ENCODE measurements at places on chromosomes 3 and 15. TPM values are rescaled to one million over a fixed set of nuclear protein-coding genes. Genes with fewer than 3 reads are reported as not detected.
A peak's percentile ranks its signal among the peaks of the same experiment; 100 is the strongest.

Gene VPS13C
- 67.2 TPM for total RNA-seq

Gene SEMA3B
- 116 TPM for total RNA-seq

- H3K4me3 ChIP-seq, result no peak overlapping the region
- no peaks in the 10 kb centered on the region for H3K36me3 ChIP-seq
- DNase-seq, result no peak
- no peak overlapping the region for H3K27ac ChIP-seq
Observed at GRCh38 chr3:52615166-52615565, 70.5 kb downstream of the PBRM1 start.

Gene MTHFS
- 26.5 TPM for total RNA-seq

DNA sequence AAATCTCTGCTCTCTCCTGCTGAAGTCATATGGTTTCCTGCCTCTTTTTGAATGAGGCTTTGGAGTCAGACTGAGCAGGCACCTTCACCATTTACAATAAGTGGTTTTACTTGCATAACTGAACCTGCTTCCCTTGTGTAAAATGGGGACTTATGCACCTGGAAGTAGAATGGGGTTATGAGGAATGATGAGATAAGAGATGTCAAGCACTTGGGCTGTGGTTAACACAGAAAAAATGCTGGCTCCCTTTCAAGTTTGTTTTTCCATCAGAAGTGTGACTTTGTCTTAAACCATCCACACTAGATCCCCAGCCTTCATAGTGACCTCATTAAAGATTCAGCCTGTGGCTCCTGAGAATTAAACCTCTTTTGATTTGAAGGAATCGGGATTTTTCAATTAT, 5.2 kb downstream of the EXOSC7 start:
- H3K4me3 ChIP-seq, result no peak overlapping the region
- H3K36me3 ChIP-seq, result no peaks in the 10 kb centered on the region
- H3K27me3 ChIP-seq, result no peaks in the 10 kb centered on the region
- no peak overlapping the region for H3K27ac ChIP-seq

GRCh38 chr3:182633186-182633585, 160.1 kb upstream of the ATP11B start:
- no peaks in the 10 kb centered on the region for H3K27me3 ChIP-seq
- no peak overlapping the region for H3K27ac ChIP-seq
- H3K4me3 ChIP-seq, result no peak overlapping the region
- no peaks in the 10 kb centered on the region for H3K36me3 ChIP-seq
- no peaks in the 10 kb centered on the region for H3K4me1 ChIP-seq

DNA sequence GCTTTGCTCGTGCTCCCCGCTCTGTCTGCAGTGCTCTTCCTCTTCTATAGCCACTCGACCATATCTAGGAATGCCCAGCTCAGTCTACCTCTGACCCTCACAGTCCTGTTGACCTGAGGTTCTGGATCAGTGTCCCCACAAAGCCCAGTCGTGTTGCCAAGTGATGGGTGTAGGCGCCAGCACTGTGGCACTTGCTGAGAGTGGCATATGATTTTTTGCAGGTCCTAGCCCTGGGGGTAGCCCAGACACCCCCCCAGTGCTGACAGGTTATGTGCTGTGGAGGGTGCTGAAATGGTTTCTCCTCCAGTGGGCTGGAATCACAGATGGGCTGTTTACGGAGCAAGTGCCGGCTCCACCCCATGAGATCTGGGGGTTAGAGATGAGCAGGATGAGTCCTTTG, 32.5 kb downstream of the ACAD9 start:
- no peaks in the 10 kb centered on the region for H3K27me3 ChIP-seq
- H3K4me3 ChIP-seq, result no peak overlapping the region
- no peak for DNase-seq
- no peak overlapping the region for H3K27ac ChIP-seq
- H3K4me1 ChIP-seq, result no peaks in the 10 kb centered on the region
- no peaks in the 10 kb centered on the region for H3K36me3 ChIP-seq

DNA sequence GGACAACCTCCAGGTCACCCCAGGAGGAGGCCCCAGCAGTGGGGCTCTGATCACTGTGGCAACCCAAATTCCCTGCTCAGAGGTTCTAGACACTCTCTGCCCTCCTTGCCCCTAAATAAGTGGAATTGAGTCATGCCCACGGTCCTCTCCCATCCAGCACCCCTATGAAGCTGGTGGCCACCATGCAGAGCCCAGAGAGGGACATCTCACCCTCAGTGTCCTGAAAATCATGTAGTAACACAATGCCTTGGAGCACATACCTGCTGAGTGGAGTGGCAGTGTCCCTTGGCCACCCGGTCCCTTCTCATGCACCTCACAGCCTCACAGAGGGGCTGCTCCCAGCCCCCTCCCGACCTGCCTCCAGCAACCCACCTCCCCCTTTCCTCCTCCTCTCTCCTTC, 114.3 kb upstream of the MEF2A start:
- no peak for DNase-seq
- H3K27ac ChIP-seq, result peak overlapping the region; percentile 39
- no peaks in the 10 kb centered on the region for H3K27me3 ChIP-seq
- no peaks in the 10 kb centered on the region for H3K36me3 ChIP-seq
- peaks cover 22% of the 10 kb centered on the region for H3K4me1 ChIP-seq
